ENCODE measurements at places on chromosomes 3 and 15.

DNA sequence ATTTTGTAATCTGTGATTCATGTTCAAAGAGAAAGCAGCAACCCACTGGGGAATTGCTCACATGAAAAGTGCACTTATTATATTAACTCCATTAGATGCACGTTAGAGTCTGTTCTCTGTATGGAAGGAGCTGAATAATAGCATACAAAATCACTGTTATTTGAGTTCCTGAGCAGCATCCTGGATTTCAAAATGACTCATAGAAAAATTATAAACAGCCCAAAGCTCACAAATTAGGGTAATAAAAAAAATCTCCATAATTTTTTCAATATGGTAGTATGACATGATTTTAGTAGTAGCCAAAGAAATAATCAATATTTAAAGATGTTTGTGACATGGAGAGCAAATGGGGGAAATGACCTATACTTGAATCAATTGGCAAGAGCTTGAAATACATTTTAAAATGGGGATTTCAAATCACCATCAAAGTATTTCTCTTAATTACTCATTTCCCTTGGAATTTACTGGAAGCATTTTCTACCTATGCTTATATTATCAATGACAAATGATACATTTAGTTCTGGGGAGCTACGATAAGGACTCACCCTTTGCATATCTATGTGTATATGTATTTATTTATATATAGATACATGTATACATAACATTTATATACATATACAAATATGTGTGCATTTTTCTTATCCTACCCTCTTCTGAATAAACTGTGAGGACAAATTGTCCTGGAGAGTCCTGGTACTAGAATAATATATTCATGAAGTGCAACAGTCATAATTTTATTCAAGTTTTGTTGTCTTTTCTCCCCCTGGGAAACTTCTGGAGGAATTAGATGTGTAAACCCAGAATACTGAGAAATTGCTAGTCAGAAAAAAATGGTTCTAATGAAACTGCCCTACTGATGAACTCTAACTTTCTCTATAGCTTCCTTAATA, 116.3 kb downstream of the RPL22L1 start:
- no peak for DNase-seq

GRCh38 chr3:110774496-110775265, 296.9 kb upstream of the NECTIN3 start:
- DNase-seq = peak; percentile 52

DNA sequence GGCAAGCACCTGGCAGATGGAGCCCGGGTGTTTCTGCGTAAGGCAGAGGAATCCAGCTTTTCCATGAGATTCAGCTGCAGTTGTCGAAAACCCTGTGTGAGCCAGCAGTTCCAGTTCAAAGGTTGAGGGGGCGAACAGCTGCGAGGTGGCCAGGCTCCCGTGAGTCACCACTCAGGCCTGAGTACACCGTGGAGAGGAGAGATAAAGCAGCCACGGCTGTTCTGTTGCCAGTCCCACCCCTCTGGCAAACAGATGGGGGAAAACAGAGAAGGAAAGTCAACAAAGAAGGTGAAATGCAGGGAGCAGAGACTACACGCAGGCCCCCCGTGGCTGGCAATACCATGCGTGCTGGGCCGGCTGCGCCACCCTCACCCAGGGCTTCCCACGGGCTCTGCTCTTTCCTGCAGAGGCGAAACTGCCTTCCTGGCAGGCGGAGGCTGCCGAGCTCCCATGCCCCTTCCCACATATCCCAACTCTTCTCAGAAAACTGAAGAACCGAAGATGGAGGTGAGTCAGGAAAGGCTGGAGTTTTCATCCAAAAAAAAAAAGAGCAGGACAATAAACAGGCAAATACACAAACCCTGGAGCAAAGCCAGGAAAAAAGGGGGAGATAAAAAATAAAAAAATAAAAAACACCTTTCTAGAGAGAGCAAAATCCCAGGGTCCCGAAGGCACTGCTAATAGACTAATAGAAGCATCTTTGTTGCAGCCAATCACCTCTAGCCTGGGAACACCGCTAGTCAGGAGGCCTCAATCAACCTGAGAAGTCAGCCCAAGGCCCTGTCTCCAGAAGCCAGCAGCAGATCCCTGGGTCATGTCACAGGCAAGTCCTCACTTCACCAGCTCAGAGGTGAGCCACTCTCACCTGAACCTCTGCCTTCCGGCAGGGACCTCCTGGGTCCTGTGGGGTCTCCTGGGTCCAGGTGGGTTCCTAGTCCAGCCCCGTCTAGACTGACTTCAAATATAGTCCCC, 37.7 kb downstream of the FAM174B start:
- DNase-seq = no peak

- no peak for DNase-seq
Observed at GRCh38 chr15:81007428-81008064, 6.8 kb downstream of the TLNRD1 start.

- peak; percentile 87 for DNase-seq
Observed at GRCh38 chr15:41634072-41634626, 26.1 kb upstream of the MGA start.

GRCh38 chr3:179391906-179392305, 44.4 kb downstream of the MFN1 start:
- no peak for DNase-seq

DNA sequence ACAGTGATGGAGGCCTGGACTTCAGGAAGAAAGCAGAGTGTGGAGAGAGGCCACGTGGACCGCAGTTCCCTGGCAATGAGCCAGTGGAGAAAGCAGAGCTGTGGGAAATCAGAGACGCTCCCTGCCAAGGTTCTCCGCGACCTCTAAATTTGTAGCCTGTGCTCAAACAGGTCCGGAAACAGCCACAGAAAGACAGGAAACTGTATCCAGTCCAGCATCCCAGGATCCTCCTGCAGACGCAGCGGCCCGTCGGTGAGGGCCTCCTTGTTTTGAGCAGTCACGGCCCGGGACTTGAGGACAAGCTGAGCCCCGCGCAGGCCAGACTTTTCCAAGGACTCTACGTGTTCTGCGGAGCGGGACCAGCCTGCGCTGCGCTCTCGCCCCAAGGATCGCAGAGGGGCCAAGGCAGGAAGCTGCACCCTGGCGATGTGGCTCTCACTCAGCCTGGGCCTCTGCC, 22.3 kb downstream of the RPSA start:
- DNase-seq = no peak

Data from NCI-H526 (cell line).